ENCODE measurements at places on chromosomes 5 and 9.
A peak's percentile ranks its signal among the peaks of the same experiment; 100 is the strongest.

- DNase-seq, result no peak
Measured at GRCh38 chr5:124515497-124516245, 230.8 kb downstream of the ZNF608 start.

DNA sequence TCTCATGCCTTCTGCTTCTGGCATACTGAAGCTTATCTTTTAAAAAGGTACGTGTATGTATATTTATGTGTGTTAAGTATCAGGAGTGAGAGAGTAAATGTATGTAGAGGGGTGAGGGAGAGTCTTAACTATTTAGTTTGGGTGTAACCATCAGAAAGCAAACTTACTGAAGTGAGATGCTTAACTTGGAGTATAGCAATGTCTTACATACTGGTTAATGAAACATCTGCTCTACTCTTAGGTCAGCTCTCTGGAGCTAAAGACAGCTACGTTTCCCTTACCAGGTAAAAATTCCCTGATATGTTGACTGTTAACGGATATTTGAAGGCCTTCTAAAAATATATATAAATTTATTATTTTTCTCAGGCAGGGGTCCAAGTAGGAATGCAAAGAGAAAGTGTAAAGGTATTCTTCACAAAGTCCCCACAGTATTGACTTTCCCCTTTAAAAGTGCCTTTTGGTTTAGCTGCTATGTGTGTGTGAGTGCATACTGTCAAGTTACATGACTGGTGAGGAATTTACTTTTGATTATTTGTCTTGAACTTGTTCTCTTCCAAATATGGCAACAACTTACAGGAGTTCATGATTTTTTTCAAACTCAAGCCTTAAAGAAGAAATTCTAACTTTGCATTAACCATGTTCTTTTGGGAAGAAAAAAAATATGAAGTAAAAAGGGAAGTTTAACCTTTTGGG is 12.3 kb upstream of the C5orf24 start:
- no peak for DNase-seq

DNA sequence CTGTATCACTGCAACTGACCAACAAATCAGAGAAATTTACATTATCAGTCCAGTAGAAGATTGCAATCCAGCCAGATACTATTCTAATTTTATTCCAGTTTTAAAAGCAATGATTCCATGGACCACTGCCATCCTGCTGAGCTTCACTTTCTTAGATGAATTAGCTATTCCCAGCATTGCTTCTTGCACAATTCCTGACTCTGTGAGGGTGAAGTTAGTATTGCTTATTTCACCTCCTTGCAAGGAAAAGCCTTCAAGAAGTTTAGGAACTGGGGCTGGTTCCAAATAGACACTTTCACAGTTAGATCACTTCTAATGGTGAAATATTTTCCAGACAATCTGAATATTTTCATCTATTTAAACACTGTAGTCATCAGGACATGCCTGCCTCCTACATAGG is 338.6 kb upstream of the TNC start:
- DNase-seq, result no peak

DNA sequence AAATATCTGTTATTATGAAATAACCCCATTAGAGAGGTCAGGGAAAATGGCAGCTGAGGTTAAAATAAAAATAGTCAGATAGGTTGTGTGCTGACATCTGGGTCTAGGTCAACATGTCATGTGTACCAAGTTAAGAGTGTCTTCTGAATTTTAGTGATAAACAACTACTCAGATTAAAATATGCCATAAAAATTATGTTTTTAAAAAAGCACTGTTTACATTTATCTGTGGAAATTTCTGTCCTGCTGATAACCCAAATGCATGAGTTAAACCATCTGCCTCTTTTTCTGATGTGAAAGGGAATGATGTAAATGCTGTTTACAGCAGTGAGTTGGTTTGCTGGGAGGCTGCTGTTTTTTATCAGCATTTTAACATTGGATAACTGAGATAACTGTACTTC is 361.2 kb upstream of the TARS1 start:
- DNase-seq, result no peak

DNA sequence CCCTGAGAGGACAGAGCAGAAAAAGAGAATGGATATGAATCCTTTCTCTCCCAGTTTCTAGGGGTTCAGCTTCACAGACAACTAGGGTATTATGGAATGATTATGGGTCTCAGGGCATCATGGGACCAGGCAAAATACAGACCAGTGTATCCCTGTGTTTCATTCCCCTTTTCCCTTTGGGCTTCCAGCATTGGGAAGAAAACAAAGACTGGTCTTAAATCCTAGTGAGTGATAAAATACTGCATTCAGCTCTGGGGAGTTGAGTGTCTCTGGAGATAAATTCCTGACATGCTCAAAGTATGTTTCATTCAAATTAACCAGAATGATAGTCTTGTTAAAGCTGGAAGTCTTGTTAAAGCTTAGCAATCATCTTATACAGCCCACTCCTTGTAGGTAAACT is 2.4 kb upstream of the POU4F3 start:
- no peak for DNase-seq

- DNase-seq, result no peak
Measured at GRCh38 chr5:71830681-71831539, 111.8 kb downstream of the CARTPT start.

GRCh38 chr5:179536676-179537075 is 13.7 kb upstream of the RUFY1 start:
- no peak for DNase-seq

DNA sequence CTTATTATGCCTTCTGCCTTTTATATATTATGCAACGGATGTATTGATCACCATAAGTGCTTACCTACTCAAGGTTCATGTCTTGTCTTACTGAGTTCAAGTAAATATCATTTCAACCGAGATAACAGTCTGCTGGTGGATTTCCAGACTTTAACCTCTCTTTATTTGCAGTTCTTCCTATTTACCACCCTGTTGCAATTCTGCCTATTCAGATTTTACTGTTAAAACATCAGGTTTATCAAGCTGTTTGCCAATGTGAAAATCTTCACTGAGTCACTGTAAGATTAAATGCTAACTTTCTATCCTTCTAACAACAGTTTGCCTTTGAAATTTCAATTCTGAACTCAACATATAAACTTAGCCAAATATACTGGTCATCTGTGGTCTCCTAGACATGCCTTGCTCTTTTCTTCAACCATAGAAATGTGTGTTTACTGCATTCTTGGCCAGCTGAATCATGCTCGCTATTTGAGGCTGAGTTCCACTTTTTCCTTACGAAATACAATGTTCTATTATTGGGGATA is 471.7 kb upstream of the RORB start:
- no peak for DNase-seq

GRCh38 chr9:112366591-112366990 is 13.3 kb upstream of the HSDL2 start:
- no peak for DNase-seq

- peak; percentile 41 for DNase-seq
Measured at GRCh38 chr5:134175921-134176510, 734 bp downstream of the SKP1 start.

DNA sequence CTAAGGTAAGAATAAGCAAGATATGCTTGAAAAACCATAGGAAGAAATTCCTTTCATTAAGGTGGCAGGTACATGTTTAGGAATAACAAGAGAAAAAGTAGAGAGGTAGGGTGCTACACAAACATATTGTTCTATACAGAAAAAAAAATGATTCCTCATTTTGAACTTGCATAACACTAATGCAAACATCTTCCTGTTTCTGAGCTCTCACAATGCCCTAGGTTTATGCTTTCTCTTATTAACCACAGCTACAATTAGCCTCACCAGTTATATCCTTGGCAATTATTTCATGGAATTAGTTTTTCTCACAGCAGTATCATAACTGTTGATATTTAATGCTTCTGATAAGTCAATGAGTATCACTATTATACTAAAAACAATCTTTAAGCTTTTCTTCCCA is 20.7 kb downstream of the CEMIP2 start:
- DNase-seq, result no peak

- no peak for DNase-seq
Measured at GRCh38 chr9:112119225-112120029, 55.7 kb downstream of the SUSD1 start.

DNA sequence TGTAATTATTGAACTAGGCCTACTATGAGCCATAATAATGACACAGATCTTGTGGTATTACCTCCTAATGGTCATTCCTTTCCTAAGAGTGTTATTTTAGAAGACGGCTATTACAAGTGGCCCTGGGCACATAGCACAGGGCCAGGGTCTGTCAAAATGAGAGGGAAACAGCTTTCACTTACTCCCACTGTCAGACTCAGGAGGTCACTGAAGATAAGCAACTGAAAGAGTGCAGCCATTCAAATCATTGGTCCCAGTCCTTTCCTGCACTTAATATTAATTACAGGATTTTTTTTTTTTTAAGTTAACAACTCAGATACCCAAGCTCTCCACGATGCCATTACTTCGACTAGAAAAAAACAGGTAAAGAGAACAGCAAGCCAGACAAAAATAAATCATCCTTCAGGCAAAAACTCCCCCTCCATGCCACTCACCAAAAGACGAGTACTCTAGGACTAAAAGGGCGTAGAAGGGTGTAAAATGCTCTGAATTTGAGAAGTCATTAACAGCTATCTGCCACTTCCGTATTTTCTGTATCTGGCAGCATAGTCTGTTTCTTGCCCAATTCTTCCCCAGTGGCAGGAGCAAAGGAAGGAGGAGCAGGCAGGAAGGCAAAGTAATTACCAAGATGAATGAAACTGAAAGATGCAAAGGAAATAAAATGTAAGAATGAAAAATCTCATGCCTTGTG is 87.4 kb downstream of the ZNF608 start:
- no peak for DNase-seq

DNA sequence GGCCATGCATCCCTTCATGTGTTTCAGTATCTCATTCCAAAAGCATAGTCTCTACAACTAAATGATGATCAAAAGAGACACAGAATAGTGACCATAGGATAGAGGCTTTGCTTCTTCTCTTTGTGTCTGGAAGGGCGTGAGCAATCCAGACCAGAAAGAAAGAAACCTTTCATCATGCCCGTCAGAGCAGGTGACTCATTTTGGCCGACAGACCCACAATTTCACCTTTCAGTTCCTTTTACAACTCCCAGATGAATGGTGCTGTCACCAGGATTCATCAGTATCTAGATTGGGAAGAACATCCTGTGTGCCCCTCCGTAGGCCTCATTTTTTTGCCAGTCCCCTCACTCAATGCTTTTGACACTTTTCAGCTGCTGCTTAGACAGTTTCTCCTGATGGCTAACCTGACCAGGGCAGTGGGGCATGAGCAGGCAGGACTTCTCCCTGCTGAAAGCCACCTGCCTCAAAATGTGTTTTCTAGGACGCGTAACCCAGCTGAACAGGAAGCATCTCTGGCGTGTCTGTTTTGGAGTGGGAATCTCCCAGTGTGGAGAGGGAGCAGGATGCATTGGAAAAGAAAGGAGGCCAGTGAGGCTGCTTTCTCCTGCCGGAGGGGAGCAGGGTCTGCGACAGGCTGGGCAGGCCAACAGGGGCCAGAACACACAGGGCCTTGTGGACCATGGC is 21.2 kb downstream of the ABLIM3 start:
- DNase-seq, result no peak

DNA sequence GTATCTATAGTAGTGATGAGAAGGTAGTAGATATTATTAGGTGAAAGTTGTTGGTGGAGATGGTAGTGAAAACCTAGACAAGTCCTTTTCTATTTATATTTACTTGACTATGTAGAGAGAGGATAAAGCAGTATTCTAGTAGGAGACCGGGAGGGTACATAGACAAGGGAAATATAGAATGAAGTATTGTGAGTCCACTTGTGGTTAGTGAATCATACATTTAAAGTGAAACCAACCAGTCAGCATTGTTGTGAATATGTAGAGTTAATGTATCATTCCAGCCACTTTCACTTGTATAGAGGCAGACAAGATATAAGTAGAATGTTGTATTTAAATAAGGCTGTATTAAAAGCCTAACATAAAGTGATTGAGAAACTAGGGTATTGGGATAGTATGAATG is 1711.3 kb upstream of the ACO1 start:
- no peak for DNase-seq

Measured in T-helper 22 cell (primary cell).